ENCODE measurements at places on chromosomes 7 and 10.

- DNase-seq = no peak
These were observed 136.3 kb upstream of the TMEM72 start for GRCh38 chr10:44774676-44775401.

DNA sequence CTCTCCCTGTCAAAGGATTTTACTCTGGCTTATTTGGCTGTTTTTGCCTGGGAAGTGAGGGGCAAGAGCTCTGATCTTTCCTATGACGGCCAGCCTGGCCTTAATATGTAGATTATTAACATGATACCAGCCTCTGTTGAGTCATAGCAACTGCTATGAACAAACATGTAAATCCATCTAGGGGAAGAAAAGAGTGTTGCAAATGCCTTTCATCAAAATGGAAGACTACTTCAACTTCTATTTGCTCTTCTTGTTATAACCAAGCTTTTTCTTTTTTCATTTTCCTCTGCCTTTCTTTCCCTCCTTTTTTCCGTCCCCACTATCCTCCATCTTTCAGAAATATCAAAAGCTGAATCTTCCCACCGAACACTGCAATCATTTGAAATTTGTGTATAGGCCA lies 46.6 kb downstream of the BTRC start:
- DNase-seq = no peak

DNA sequence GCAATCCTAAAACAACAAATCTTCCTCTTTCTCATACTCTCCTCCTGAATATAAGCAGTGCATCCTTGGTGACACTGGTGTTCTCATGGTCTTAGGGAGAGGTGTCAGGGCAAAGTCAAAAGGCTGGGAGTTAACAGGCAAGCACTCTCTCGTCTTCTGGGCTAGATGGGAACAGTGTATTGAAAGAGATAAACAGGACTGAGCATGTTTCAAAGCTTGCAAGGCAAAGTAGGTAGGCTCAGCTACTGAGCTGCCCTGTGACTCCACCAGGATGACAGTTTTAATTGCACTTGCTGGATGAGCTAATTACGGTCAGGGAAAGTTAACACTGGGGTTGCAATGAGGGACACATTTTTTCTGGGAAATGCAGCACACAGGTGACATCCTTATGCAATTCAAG lies 554.9 kb upstream of the NRP1 start:
- DNase-seq = no peak

GRCh38 chr10:42979181-42979580 lies 97.7 kb upstream of the RET start:
- DNase-seq = no peak

DNA sequence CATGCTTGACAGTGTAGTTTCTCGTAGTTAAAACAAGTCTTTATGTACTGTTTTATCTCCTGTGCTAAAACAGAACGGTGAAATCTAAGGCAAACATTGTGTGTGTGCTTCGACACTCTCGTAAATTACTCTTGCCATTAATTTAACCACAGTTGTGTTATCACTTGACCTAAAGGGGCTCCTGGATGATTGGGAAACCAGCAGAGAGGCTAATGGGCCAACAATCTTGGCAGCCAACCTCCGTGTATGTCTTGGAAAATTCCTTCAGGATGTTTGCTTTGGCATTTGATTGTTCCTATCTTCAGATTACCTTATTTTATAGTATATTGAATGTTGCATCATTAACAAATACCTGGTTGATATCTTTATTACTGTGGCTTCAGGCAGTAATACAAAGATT lies 409.5 kb downstream of the SDK1 start:
- DNase-seq = no peak

DNA sequence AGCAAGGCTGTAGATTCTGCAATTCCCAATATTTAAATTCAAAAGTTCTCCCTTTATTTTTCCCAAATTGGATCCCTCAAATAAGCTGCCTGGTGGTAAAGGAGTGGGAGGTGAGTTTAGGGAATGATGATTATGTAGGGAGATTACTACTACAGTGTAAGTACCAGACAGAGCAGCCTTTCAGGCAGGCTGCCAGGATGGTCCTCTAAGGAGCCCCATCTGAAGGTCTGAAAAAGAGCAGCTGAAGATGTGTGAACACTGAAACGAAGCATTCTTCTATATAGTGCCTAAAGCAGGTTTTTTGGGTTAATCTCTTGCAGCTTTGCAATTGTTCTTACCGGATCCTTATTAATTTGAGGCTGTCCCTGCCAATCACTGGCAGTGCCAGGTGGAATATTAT lies 84.7 kb downstream of the CREB5 start:
- no peak for DNase-seq

DNA sequence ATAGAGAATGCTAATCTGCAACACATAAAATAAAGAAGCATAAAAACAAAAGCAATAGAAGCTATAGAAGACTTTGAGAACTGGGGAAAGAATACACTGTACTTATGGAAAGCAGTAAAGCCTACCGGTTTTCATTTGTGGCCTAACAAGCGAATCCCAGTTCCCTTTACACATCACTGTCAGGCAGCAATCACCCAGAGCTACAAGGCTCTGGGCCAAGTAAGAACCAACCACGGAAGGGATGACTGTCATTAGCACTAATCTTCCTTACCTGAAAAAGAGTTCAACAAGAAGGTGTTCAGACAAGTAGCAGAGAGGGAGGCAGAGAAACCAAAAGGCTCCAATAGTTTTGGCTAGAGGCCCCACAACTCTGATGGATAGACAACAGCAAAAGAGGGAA lies 15.0 kb downstream of the CCDC6 start:
- no peak for DNase-seq

GRCh38 chr7:19242246-19242645 lies 97.0 kb upstream of the FERD3L start:
- DNase-seq = no peak

DNA sequence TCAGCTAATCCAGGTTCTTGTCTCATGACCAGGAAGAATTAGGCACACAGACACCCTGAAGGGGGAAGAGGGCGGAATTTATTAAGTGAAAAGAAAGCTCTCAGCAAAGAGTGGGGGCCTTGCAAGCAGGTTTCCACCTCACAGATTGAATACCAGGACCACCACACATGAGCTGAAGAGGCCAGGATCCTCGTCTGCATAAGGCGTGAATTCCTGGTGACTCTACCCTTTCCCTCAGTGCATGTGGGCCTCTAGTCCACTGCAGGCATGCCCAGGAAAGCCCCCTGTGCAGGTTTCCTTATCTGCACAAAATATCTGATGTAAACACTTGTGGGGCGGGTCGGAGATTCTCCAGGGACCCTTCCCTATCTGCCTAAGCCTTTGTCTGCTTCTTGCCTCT lies 782.1 kb upstream of the LRRN3 start:
- DNase-seq = no peak

- DNase-seq = no peak
These were observed 60.3 kb downstream of the PRR15 start for GRCh38 chr7:29623973-29624372.

GRCh38 chr7:936386-937054 lies 18.0 kb downstream of the ADAP1 start:
- no peak for DNase-seq

DNA sequence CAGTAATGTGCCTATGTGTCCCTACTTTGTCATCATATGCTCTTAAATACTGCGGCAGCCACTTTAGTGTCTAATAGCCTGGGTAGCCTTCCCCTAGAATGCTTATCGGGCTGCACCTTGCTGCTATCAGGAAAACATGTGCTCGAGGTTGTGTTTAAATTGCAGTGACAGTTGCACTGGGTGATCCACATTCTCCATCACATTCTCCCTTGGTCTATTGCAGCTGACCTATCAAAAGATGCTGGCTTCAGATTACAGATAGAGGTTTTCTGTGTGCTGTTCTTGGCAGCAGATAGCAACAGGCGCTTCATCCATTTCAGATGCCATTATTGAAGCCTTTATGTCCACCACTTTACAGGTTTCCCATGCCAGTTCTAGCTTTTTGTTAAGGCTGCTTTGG lies 130.1 kb upstream of the MDFIC start:
- DNase-seq = no peak

- no peak for DNase-seq
These were observed 12.4 kb upstream of the GSTK1 start for GRCh38 chr7:143250822-143251221.

GRCh38 chr10:6240254-6240653 lies 37.5 kb downstream of the PFKFB3 start:
- no peak for DNase-seq

DNA sequence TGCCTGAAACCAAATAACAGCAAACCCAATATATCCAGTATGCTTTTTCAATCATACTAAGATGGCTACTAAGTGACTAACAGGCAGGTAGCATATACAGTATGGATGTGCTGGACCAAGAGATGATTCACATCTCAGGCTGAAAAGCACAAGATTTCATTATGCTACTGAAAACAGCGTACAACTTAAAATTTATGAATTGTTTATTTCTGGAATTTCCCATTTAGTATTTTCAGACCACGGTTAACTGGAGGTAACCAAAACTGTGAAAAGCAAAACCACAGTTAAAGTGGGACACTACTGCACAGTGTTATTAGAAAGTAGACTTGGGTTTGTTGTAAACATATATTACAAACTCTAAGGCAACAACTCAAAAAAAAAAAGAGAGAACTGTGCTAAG lies 91.5 kb downstream of the KMT2C start:
- no peak for DNase-seq

GRCh38 chr10:20299034-20299736 lies 483.0 kb downstream of the PLXDC2 start:
- no peak for DNase-seq

- DNase-seq = no peak
These were observed 39.2 kb upstream of the OTUD1 start for GRCh38 chr10:23399701-23400144.

DNA sequence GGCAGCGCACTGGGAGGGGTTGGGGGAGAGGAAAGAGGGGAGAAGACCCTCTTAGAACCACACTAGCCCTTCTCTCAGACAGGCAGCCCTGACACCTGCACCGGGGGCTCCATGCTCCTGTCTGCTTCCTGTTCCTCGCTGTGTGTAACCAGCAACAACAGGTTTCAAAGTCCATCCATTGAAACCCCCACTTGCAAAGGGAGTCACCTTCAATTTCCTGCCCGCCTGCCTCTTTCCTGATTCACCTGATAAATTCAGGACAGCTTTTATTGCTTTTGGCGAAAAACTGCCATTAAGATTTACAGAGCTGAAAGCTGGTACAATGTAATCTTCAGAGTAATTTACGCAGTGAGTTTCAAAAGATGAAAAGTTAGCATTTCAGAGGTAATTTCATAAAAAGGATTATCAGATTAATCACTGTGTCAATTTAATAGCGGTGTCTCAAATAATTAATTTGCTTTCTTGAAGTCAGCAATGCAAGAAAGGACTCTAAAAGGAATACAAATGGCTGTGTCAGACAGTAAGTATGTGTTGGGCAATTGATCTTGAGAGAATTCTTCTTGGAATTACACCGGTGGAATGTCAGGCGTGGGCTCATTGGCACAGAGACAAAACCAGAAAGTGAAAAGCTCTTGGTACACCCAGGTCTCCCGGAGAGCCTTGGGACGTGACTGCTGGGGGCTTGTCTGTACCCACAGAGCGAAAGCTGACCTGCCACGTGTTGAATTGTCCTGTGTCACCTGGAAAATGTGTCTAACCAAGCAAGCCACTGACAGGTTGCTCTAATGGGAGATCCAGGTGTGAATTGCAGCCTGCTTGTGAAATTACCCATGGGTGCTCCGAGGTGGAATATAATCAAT lies 60.7 kb downstream of the TMEM209 start:
- DNase-seq = peak; percentile 58

DNA sequence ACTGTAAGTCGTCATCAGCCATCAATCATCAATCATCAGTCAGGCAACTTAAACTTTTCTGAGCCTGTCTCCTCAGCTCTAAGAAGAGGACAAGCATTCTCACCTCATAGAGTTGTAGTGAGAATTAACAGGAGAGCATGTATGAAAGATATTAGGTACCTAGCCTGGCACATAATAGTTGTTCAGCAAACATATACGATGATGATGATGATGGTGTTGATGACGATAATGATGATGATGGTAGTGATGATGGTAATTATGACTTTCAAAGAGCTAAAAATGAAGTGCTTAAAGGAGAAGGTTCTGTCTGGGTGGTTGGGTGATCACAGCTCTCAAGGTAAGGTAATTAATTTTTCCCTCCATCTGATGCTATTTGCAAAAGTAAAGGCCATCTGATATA lies 55.1 kb upstream of the ADRB1 start:
- no peak for DNase-seq

DNA sequence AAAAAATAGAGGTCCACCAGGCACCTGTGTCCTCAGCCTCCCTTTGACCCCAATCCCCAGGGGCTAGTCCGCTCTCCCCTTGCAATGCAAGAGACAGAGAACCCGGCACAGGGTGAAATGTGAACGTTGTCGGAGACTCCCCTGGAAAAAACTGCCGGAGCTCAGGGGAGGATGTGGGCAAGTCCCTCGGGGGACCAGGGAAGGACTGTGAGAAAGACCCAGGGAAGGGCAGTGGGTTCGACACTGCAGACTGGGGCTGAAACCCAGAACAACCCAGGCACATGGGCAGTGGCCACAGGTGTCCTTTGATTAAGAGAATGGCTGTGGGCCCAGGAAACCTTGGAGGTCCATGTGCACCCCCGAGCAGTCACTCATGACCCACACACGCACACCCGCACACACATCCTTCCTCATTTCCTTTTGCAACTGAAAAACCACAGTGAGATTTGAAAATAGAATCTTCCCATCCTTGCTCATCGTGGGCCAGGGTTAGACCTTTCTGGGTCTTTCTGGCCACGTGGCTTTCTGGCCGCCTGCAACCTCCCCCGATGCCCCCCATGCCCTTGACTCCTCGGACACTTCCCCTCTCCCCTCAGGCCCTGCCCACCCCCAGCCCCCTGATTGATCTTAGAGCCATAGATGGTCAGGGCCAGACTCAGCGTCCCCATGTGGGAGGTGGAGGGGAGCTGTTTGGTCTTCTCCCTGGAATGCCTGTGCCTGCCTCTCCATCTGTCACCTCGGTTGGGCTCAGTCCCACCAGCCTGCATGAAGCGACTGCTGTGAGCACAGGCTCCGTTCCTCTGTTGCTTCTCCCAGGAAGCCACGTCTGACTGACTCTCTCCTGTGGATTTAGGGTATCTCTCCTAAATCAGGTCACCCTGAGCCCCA lies 7.9 kb downstream of the LAT2 start:
- no peak for DNase-seq

GRCh38 chr7:1058821-1059199 lies 14.5 kb downstream of the GPR146 start:
- DNase-seq = no peak

DNA sequence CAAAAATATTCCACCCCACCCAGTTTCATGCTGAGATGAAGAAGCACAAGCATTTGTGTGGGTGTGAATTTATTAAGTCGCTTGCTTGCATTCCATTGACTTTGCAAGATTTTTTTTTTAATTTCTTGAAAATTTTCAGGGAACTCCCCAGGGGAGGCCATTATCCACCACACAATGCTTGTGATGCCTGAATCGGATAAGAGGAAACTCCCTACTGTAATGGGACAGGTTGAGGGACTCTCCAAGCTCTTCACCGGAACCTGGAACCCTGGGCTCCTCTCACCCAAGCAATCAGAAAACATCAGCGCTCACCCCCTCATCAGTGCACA lies 153.6 kb upstream of the ZMIZ1 start:
- DNase-seq = no peak
